NCI-H1092 (cell line): ENCODE measurements at places on chromosomes 5 and 9.

GRCh38 chr5:78649211-78649695, 681 bp upstream of the LHFPL2 start:
- no peak for DNase-seq

- no peak for DNase-seq
These were observed 95.1 kb downstream of the ARL15 start for GRCh38 chr5:54215233-54215736.

GRCh38 chr5:60677850-60678664, 21.9 kb downstream of the DEPDC1B start:
- DNase-seq, result no peak

- no peak for DNase-seq
These were observed 256.9 kb upstream of the PCSK5 start for GRCh38 chr9:75633451-75634057.

DNA sequence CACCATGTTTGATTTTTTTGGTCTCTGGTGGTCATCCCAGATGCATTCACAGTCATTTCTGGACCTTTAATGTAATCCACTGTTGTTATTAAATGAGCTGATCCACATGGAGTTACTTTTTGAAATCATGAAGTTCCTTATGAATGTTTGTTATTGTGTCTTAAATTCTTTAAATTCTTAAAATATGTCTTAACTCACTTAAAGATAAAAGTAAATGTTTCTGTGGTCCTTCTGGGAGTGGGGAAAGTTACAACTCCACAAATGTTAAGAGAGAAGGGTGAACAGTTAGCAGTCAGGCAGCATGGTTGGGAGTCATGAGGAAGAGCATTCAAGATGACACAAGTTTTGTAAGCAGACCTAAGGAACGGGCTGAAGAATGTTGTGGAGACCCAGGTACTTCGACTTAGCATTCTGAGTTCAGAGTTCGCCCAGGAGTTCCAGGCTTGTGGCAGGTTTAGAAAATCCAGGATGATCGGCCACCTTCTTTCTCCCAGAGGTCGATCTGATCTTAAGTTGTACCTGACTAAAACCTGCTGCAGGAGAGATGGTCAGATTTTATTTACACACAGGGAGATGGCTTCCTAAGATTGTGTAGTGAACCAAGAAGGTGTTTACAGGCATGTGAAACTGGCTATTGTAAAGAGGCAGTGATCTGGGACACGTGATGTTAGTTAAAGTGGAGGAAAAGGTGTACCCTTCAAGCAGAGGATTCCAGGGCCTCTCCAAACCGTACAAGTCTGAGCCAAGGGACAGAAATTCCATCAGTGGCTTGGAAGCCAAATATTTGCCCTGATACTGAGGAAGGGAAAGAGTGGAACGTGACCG, 17.2 kb downstream of the SLC1A1 start:
- DNase-seq, result no peak

GRCh38 chr9:130034570-130034969, 8.4 kb downstream of the FNBP1 start:
- DNase-seq, result no peak

DNA sequence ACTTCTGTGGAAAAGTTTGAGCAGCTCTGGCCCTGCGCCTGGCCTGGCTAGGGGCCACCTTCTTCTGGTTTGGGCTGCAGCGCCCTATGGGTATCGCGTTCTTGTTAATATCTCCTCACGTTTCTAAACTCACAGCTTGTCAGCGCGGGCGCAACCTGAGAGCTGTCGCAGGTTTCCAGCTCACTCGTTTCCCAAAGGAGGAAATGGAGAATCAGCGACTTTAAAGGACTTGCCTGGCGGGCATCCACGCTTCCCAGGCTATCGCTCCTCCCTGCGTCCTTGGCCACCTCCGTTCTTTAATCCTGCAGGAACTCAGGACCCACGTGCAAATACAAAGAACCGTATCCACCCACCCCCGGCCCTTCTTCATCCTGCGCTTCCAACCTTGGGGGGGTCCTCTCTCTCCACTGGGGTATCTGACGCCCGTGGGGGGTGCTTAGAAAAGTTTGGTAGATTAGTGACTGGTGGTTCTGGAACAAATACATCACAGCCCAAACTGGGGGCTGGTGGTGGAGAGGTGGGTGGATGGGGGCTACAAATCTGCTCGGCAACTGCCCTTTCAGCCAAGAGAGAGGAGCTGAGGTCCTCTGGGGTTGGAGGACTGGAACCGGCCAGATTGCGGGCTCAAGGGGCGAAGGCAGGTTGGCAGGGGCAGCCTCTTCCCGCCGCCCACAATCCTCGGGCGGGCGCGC, 578 bp upstream of the PSAT1 start:
- peak; percentile 29 for DNase-seq

- DNase-seq, result no peak
These were observed 45.9 kb upstream of the MTMR12 start for GRCh38 chr5:32358611-32359010.

- no peak for DNase-seq
These were observed 291.6 kb downstream of the DOCK8 start for GRCh38 chr9:506281-506680.

- DNase-seq, result no peak
These were observed 59.1 kb downstream of the CHSY3 start for GRCh38 chr5:129963359-129963758.

DNA sequence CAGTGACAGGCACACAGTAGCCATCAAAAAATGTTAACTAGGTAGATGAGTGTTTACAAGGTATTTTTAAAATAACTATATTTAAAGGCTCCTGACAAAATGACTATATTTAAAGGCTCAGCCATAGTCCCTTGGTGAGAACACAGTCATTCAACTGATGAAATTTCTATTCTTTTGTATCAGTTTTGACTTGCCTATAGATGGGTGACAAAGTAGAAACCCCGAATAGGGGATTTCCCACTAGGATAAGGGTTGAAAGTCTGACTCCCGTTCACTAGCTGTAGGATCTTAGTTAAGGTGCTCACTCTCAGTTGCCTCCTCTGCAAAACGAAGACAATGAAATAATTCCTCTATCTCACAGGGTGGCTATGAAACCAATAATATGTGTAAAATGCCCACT, 218.2 kb downstream of the TSSK1B start:
- DNase-seq, result no peak

GRCh38 chr5:156888520-156888919, 38.4 kb downstream of the PPP1R2B start:
- DNase-seq, result no peak

GRCh38 chr9:129206905-129207304, 28.8 kb upstream of the IER5L start:
- no peak for DNase-seq

DNA sequence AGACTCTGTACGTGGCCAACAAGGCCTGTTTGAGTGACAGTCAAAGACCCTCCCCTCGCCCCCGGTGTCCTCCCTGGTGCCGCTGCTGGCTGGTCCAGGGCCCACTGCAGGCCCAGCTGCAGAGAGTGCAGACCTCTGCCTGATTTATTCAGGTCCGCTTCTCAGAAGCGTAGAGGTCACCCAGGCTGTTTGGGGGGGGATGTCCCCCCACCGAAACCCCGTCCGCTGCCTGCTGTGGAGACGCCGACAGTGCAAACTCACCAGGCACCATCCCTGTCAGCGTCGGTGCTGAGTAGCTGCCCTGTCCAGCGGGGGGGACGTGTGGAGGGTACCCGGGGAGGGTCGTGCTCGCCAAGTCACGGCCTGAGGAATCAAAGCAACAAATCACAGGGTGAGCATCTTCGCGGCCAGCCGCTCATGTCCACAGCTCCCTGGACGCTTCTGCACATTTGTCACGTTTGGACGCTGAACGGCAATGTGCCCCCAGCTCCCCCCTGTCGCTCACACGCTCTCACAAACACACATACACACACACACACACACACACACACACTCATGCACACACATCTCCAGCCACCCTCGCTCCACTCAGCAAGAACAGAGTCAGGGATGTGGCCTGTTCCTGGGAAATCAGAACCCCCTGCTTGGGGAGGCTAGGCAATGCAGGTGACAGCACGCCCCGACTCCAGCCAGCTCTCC, 152.2 kb downstream of the PAX5 start:
- no peak for DNase-seq

DNA sequence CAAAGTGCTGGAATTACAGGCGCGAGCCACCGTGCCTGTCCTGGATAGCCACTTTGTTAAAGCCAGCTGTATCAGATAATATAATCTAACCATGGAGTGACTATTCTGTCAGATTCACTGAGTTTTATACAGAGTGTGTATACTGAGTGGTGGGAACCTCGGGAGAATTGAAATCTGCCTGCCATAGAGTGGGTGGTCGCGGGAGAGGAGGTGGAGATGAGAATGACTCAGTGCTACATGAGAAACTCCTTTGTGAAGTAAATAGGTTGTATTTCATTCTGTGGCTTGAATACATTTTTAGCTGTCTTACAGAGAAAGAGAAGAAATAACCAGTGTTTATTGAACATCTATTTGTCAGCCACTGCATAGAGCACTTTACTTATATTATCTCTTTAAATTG, 26.4 kb downstream of the ATP6V0E1 start:
- DNase-seq, result no peak

- DNase-seq, result no peak
These were observed 145.7 kb upstream of the ARRDC3 start for GRCh38 chr5:91528831-91529230.

DNA sequence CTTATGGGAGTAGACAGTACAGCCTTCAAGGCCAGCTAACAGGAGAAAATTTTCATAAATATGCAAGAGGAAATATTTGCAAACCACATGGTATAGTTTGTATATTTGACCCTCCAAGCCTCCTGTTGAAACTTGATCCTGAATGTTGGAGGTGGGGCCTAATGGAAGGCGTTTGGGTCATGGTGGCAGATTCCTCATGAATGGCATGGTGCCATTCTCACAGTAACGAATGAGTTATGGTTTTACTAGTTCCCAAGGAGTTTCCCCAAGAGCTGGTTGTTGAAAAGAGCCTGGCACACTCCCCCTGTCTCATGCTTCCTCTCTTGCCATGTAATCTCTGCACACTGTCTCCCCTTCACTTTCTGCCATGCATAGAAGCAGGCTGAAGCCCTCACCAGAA, 3.3 kb upstream of the PAIP1 start:
- DNase-seq, result no peak

DNA sequence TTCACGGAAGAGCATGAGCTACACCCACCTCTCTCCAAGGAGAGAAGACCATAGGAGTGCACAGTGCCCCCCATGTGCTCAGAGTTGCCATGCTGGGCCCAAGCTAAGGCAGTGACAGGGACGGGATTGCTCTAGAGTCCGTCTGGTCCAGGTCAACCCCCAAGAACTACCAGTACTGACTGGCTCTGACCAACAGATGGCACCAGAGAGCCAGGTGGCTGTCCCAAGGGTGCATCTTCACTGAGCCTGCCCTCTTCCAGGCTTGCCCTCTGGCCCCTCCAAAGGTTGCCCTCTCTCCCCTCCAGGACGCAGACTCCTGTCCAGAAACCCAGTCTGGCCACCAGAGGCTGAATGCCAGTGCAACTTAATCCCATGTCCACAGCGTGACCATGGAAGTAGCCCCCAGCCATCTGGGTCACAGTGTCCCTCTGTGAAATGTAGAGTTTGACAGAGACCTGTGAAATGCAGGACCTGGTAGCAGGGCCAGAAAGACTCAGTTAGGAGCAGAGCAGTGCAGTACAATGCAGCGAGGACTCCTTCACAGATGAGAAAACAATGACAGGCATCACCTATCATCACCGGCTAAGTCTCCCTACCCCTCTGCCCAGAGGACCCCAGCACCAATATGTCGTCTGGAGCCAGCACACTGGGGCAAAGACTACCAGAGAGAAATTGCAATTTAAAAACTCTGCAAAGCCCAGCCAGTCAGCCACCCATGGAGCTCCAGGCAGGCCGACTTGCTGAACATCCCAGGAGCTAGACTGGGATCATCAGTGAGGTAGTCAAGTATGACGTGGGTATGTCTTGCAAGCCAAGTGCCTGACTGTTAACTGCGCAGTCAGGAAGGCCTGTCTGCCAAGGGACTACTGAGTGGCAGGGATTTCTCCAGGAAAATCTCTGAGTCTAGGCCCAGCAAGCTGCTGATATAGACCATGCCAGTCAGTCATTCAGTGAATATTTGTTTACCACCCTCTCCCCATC, 7.7 kb upstream of the SKP1 start:
- DNase-seq, result peak; percentile 23

GRCh38 chr5:68369457-68370125, 154.0 kb downstream of the PIK3R1 start:
- DNase-seq, result no peak

GRCh38 chr5:67494186-67494855, 297.7 kb upstream of the CD180 start:
- DNase-seq, result peak; percentile 65

DNA sequence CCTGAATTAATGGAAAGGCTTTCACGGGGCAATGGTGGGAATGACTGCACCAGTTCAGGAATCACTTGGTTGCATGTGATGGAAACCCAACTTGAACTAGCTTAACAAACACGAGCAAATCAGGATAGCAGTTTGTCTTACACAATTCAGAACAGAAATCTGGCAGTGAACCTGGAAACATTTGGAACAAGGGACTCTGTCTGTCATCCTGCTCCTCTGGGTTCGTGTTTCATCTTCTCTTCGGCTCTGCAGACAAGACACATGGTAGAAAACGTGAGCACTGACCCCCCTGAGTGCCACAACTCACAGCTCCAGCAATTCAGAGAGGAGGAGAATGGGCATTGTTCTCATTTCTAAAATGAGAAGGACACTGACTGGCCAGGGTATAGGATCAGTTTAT, 218.1 kb upstream of the NREP start:
- no peak for DNase-seq

- no peak for DNase-seq
These were observed 134.4 kb downstream of the ATG10 start for GRCh38 chr5:82106207-82106606.

DNA sequence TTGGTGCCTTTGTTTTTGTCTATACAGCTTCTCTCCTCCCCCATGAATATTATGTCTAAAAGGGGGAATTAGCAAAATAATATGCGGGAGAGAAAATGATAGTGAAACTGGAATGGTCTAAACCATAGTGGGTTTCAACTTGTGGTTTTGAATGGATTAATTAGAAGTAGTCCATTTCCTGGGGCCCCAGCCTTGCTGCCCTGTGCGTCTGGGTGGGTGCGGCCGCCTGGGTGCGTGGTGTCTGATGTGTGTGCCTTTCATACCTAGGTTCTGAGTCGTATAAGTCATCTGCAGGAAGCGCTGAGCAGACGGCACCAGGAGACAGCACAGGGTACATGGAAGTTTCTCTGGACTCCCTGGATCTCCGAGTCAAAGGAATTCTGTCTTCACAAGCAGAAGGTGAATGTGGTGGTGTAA, 120.0 kb upstream of the CACNA1B start:
- DNase-seq, result no peak

- no peak for DNase-seq
These were observed 47.2 kb upstream of the DAB2IP start for GRCh38 chr9:121604242-121604641.

GRCh38 chr9:108707120-108707519, 148.7 kb downstream of the ACTL7B start:
- no peak for DNase-seq

- no peak for DNase-seq
These were observed 36.7 kb downstream of the PROP1 start for GRCh38 chr5:177959315-177959714.

GRCh38 chr5:124599028-124599973, 147.1 kb downstream of the ZNF608 start:
- DNase-seq, result no peak

- no peak for DNase-seq
These were observed 54.4 kb upstream of the RETREG1 start for GRCh38 chr5:16671208-16671607.
